ENCODE measurements at places on chromosomes 13 and 19. TPM values are rescaled to one million over a fixed set of nuclear protein-coding genes. Genes with fewer than 3 reads are reported as not detected.

Gene NUFIP1
- total RNA-seq, result 13.8 TPM

Gene SIAH3
- total RNA-seq, result not detected

GRCh38 chr19:29855087-29855486 lies 43.3 kb downstream of the CCNE1 start:
- H3K27me3 ChIP-seq, result no peaks in the 10 kb centered on the region
- peaks cover 12% of the 10 kb centered on the region for H3K4me1 ChIP-seq
- H3K27ac ChIP-seq, result no peak overlapping the region
- no peak for DNase-seq
- no peaks in the 10 kb centered on the region for H3K36me3 ChIP-seq

- peaks cover 4% of the 10 kb centered on the region for H3K4me1 ChIP-seq
- H3K36me3 ChIP-seq, result peaks cover 6% of the 10 kb centered on the region
- H3K27me3 ChIP-seq, result no peaks in the 10 kb centered on the region
- H3K4me3 ChIP-seq, result no peak overlapping the region
- H3K27ac ChIP-seq, result no peak overlapping the region
Observed at GRCh38 chr19:28332351-28332750, 880.6 kb downstream of the UQCRFS1 start.

DNA sequence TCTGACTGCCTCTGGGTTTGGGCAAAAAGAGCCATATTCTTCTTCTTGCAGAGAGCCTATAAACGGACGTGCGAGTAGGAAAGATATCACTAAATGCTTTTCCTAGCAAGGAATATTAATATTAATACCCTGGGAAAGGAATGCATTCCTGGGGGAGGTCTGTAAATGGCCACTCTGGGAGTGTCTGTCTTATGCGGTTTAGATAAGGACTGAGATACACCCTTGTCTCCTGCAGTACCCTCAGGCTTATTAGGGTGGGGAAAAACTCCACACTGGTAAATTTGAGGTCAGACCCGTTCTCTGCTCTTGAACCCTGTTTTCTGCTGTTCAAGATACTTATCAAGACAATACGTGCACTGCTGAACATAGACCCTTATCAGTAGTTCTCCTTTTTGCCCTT lies 763.8 kb downstream of the SLITRK5 start:
- H3K4me1 ChIP-seq, result no peaks in the 10 kb centered on the region
- no peak overlapping the region for H3K27ac ChIP-seq
- H3K36me3 ChIP-seq, result no peaks in the 10 kb centered on the region
- no peak for DNase-seq
- no peaks in the 10 kb centered on the region for H3K27me3 ChIP-seq

Gene CYP2F1
- not detected for total RNA-seq

Gene KANK3
- total RNA-seq, result 1.5 TPM
